Fibroblast of mammary gland (primary cell): ENCODE measurements at places on chromosomes 3 and 15.

- DNase-seq = no peak
These were observed 519.3 kb upstream of the ARPP21 start for GRCh38 chr3:35120026-35120425.

DNA sequence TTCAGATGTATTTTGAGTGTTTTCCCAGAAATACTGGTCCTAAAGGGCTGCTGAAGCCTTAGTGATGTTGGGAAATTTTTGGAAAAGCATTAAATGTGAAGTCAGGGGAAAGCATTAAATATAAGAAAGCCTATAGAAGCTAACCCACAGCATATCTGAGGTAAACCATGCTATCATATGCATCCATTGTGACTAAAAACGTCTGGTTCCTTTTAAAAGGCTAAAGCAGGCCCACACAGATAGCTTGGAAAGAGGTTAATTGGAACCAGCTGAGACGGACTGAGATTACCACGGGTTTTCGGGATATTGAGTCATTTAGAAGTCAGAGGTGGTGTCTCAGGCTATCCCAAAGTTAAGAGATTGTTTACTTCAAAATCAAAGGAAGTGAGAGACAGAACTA is 78.2 kb downstream of the CYP19A1 start:
- DNase-seq = peak; percentile 96

DNA sequence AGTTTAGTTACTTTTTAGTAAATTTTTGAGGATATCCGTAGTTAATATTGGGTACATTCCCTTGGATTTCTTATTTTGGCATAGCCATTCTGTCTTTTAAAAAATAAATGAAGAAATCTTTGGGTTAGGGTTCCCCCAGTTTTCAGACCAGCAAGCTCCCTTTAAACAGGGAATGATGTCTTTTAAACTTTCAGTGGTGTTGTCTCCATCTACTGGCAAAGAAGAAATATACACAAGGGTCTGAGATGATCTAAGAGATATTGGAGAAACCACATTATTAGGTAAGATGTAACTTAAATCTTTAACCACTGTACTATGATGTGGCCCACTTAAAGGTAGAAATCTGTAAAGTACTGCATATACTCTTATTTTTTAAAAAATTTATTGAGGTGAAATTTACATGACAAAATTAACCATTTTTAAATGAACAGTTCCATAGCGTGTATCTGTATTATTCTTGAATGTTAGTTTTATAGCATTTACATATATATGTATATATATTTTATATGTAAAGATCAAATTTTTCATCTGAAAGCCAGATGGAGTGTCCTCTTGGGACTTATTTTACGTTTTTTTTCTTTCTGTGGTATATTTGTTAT is 35.1 kb upstream of the EIF3J start:
- peak; percentile 65 for DNase-seq

GRCh38 chr3:73107676-73108187 is 46.3 kb downstream of the EBLN2 start:
- no peak for DNase-seq

- no peak for DNase-seq
These were observed 9.6 kb upstream of the SMARCC1 start for GRCh38 chr3:47791193-47791855.

DNA sequence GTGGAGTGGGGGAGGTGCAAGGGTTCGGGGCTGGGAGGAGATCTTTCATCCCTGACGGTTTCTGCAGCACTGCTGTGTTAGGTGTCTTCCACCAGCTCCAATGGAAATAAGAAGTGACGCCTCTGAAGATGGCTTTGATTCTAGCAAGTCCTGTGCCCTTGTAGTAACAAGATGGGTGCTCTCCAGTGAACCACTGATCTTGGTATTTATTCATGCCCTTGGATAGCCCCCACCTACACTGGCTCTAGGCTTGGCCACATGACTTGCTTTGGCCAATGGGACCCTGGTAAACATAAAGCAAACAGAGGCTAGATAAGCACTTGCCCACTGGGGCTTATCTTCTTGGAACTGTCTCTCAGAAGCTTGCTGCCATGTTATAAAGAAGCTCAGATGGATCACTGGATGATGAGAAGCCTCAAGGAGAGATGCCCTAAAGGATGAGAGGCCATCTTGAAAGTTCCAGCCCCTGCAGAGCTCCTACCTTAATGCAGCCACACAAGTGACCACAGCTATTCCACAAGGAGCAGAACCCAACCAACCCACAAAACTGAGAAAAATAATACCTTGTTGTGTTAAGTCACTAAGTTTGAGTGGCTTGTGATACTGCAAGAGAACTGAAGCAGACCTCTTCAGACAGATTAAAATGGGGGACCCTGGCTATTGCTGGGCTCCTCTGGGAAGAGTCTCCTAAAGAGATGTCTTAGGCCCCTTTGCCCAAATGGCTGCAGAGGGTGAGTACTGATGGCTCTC is 137.9 kb downstream of the PDCD6IP start:
- DNase-seq = no peak

- DNase-seq = peak; percentile 25
These were observed 16.6 kb upstream of the GYG1 start for GRCh38 chr3:148974726-148975125.
